ENCODE measurements at places on chromosomes 12 and 14. TPM values are rescaled to one million over a fixed set of nuclear protein-coding genes. Genes with fewer than 3 reads are reported as not detected.

RD3L gene
- total RNA-seq = not detected

DNA sequence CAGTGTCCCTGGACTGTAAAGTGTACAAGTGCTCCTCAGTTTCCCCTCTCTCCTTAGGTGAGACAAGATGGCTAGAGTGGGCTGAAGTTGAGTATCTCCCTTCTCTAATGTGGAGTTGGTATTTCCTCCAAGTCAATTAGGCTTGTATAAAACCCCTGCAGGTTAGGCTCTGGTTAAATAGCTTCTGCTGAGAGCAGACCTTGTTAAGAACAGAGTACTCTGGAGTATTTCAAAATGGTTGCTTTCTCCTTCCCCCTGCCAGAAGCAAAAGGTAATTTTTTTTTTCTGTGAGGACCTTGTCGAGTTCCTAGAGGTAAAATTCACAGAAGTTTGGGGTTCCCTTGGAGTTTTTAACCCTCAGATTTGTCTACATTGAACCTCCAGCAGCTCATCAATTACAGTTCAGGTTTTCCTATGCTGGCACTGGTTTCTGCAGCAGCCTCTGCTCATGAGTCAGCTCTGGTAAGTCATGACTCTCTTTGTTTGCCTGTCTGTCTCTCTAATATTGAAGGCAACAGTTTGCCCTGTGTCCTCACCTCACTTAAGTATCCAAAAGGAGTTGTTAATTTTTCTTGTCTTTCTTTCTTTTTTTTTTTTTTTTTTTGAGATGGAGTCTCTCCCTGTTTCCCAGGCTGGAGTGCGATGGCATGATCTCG is 27.8 kb upstream of the GLIPR1 start:
- peaks cover 30% of the 10 kb centered on the region for H3K27me3 ChIP-seq
- peaks cover 11% of the 10 kb centered on the region for H3K36me3 ChIP-seq
- no peak for DNase-seq
- no peak overlapping the region for H3K4me3 ChIP-seq

NR1H4 gene
- not detected for total RNA-seq

DNA sequence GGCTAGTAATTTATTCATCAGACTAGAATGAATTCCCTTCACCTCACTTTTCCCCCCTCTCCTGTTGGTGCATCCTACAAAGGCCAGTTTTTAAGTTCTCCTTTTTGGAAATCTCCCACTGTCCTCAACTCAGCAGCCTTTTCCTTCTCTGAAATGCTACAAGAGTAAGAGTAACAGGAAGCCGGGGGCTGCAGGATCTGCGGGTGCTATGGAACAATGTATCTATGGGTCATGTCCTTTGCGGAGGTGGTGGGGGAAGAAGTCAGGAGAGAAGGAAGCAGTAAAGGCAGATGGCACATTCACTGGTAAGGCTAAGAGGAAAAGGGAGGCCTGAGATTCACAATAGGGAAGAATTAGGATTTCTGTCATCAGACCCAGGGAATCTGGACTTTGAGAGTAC is 22.2 kb upstream of the TESC start:
- H3K4me3 ChIP-seq = no peak overlapping the region
- H3K27me3 ChIP-seq = no peaks in the 10 kb centered on the region
- H3K36me3 ChIP-seq = no peaks in the 10 kb centered on the region
- H3K27ac ChIP-seq = no peak overlapping the region
- no peak for DNase-seq

DNA sequence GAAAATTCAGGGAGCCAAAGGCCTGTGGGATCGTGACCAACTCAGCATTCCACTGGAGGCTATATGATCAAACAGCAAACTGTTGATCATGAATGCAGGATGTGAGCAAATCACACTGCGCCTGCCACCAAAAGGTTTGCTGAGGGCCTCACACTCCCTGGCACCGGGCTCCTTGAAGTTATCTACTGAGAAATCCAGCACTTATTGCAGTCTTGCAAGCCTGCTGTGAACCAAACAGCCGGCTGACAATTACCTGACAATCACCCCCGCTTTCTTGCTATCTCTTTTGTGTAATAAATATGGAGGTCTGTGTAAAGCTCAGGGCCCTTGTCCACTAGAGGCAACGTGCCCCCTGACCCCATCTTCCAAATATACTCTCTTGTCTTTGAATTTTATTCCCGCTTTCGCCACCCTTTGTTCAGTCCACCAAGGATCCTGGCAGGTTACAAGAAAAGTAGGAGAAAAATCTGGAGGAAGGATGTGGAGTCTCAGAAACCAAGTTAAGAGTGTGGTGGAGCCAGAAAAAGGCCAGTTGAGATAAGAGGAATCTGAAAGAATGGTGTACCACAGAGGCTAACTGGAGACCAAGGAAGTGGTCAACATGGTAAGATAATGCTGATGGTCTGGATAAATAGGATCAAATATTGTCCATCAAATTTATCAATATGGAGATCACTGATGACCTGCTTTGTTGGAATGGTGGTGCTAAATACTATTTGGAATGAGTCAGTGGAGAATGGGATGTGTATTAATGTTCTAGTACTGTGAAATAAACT is 229.2 kb downstream of the ALX1 start:
- DNase-seq = no peak
- no peak overlapping the region for H3K4me3 ChIP-seq
- no peak overlapping the region for H3K27ac ChIP-seq
- H3K27me3 ChIP-seq = no peaks in the 10 kb centered on the region

- H3K4me3 ChIP-seq = no peak overlapping the region
- no peak for DNase-seq
- peaks cover 2% of the 10 kb centered on the region for H3K27me3 ChIP-seq
- no peak overlapping the region for H3K27ac ChIP-seq
- H3K4me1 ChIP-seq = no peaks in the 10 kb centered on the region
Observed at GRCh38 chr12:29270446-29270845, 110.5 kb downstream of the ERGIC2 start.

DNA sequence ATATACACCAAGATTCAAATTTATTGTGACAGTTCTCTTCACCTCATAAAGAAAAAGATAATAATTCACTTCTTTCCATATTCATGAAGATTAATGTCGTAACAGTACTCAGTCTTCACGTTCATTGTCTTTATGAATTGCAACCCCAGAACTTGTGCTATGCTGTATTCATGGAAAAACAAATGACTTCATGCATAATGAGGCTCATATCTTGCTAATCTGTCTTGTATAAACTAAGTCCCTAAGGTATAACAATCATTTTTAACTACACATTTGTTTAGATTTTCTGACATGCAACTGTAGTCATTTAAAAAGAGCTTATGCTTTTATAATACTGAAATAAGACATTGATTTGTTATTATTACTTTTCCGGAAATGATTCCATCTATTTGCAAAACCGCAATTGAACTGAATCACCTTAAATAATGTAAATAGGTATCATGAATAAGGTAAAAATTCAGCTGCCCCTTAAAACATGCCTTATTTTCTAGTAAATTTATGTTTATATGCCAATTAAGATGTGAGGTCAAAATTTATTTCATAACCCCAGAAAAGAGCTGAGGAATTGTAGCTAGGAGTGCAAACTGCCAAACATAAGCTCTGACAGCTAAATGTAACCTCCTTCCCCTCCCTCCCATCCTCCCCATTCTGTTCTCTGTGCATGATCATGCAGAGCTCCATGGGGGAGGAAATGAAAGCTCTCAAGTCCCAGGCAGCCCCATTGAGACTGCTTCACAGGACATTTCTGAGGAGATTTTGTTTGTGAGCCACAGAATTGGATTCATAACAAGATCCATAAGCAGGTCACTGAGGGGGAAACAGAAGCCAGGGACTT is 301.6 kb downstream of the ATP23 start:
- no peaks in the 10 kb centered on the region for H3K27me3 ChIP-seq
- no peak overlapping the region for H3K4me3 ChIP-seq
- H3K27ac ChIP-seq = no peak overlapping the region

GRCh38 chr14:95480887-95481226 is 35.6 kb downstream of the SYNE3 start:
- H3K4me3 ChIP-seq = no peak overlapping the region
- H3K36me3 ChIP-seq = peaks cover 30% of the 10 kb centered on the region
- DNase-seq = no peak
- no peaks in the 10 kb centered on the region for H3K27me3 ChIP-seq

DNA sequence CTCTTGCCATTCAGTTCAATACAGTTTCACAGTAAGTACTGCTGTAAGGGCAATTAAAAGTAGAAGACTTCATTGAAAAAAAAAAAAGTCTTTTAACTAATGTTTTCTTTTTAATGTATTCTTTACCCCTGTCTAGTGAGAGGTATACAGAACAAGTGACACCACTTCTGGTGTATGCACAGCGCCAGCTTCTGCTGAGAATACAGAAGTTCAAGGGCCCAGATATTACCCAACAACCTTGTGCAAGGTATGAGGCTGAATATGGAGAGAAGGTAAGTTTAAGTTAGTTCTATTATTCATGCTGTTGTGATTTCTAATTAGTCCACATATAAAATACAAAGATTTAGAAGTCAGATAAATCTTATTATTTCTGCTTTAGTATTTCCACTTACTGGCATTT is 168.7 kb downstream of the CFAP54 start:
- no peak overlapping the region for H3K4me3 ChIP-seq
- H3K36me3 ChIP-seq = no peaks in the 10 kb centered on the region
- no peak for DNase-seq

GRCh38 chr14:59510966-59511365 is 26.6 kb downstream of the JKAMP start:
- DNase-seq = no peak
- peaks cover 14% of the 10 kb centered on the region for H3K27me3 ChIP-seq
- H3K27ac ChIP-seq = no peak overlapping the region
- no peaks in the 10 kb centered on the region for H3K4me1 ChIP-seq
- no peaks in the 10 kb centered on the region for H3K36me3 ChIP-seq
- no peak overlapping the region for H3K4me3 ChIP-seq

GRCh38 chr12:98178126-98178525 is 337.3 kb upstream of the TMPO start:
- H3K27me3 ChIP-seq = no peaks in the 10 kb centered on the region
- H3K27ac ChIP-seq = no peak overlapping the region
- no peaks in the 10 kb centered on the region for H3K4me1 ChIP-seq
- no peak for DNase-seq
- H3K4me3 ChIP-seq = no peak overlapping the region

DNA sequence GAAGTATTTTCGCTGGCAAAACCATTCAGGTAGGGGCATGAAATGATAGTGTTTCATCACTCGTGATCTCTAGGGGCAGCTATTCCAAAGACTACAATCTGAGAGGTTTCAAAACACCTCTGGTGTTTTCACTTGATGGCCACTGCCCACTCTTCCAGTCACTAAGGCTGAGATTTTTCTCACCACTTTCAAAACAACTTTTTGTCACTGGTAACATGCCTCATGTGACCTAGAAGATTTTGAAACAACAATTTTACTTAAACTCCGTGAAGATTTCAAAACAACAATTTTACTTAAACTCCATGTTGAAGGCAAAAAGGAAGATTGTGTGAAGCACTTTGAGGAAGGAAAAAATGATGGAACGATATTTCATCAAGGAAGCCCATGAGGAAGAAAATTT is 1.2 kb upstream of the IRAK3 start:
- H3K27ac ChIP-seq = no peak overlapping the region
- H3K4me3 ChIP-seq = peak overlapping the region; percentile 71
- DNase-seq = no peak

PLEKHG7 gene
- total RNA-seq = not detected

IGFBP6 gene
- 0.46 TPM for total RNA-seq

- H3K4me3 ChIP-seq = no peak overlapping the region
- DNase-seq = no peak
- no peaks in the 10 kb centered on the region for H3K36me3 ChIP-seq
- H3K27ac ChIP-seq = no peak overlapping the region
Observed at GRCh38 chr12:66584673-66585072, 94.2 kb downstream of the GRIP1 start.

CCDC177 gene
- total RNA-seq = not detected

- DNase-seq = no peak
- H3K27ac ChIP-seq = no peak overlapping the region
- H3K4me3 ChIP-seq = no peak overlapping the region
- H3K27me3 ChIP-seq = no peaks in the 10 kb centered on the region
Observed at GRCh38 chr12:130369816-130370215, 32.1 kb downstream of the PIWIL1 start.

SIX6 gene
- total RNA-seq = not detected

GRCh38 chr12:55982319-55982936 is 8.6 kb downstream of the RAB5B start:
- H3K27me3 ChIP-seq = no peaks in the 10 kb centered on the region
- DNase-seq = no peak
- H3K4me1 ChIP-seq = peaks cover 9% of the 10 kb centered on the region

DNA sequence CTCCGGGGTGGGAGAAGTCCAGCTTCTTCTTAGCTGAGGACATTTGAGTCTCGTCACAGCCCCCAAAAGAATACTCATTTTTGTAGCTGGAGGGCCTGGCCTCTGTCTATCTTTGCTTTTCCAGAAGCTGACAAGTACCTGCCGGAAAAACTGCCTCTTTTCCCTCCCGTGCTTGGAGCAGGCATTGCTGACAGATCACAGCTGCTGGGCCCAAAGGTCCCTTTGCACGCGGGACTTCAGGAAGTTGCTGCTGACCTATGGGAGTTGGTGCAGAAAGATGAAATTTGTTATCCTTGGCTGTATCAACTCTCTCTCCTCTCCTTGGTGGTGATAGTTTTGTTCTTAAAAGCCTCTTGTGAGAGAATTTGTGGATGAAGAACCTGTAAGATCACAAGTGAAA is 92.8 kb downstream of the PAPOLA start:
- no peak overlapping the region for H3K27ac ChIP-seq
- H3K4me3 ChIP-seq = no peak overlapping the region
- no peaks in the 10 kb centered on the region for H3K36me3 ChIP-seq

GRCh38 chr12:109302358-109302757 is 6.7 kb downstream of the FOXN4 start:
- H3K27ac ChIP-seq = no peak overlapping the region
- no peak overlapping the region for H3K4me3 ChIP-seq
- H3K4me1 ChIP-seq = no peaks in the 10 kb centered on the region
- peaks cover 27% of the 10 kb centered on the region for H3K27me3 ChIP-seq
- H3K36me3 ChIP-seq = no peaks in the 10 kb centered on the region
- no peak for DNase-seq

KCNC2 gene
- total RNA-seq = not detected

DNA sequence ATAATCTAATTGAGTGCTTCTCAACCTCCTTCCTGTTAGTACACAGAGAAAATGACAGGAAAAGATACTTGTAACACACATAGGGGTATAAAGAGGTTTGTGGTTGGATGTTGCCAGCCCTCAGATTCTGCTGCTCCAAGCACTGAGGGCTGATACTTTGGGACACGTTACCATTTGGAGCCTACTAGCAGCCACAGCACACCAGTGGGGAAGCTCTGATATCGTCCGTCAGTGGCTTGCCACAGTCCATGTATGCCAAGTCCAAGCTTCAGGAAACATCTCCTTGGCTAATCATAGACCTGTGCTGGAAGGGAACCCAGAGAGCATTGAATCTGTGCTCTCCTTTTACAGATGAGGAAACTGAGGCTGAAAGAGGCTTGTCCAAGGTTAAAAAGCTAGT is 22.3 kb downstream of the B4GALNT3 start:
- H3K4me1 ChIP-seq = no peaks in the 10 kb centered on the region
- no peak overlapping the region for H3K4me3 ChIP-seq
- peaks cover 26% of the 10 kb centered on the region for H3K27me3 ChIP-seq

GRCh38 chr12:108078428-108078827 is 50.7 kb upstream of the WSCD2 start:
- no peaks in the 10 kb centered on the region for H3K36me3 ChIP-seq
- H3K27ac ChIP-seq = no peak overlapping the region
- H3K4me3 ChIP-seq = no peak overlapping the region
- H3K27me3 ChIP-seq = no peaks in the 10 kb centered on the region
- no peaks in the 10 kb centered on the region for H3K4me1 ChIP-seq
- DNase-seq = no peak

MYBPC1 gene
- not detected for total RNA-seq

- no peak overlapping the region for H3K4me3 ChIP-seq
- DNase-seq = no peak
- no peaks in the 10 kb centered on the region for H3K27me3 ChIP-seq
- H3K4me1 ChIP-seq = no peaks in the 10 kb centered on the region
- H3K27ac ChIP-seq = no peak overlapping the region
Observed at GRCh38 chr12:86254399-86255107, 1.6 kb downstream of the MGAT4C start.
